Activated CD4-positive, alpha-beta T cell treated with anti-CD3 and anti-CD28 coated beads, Interleukin-2, amount 50 U/mL, for 1 hour (primary cell): ENCODE measurements at places on chromosomes 13 and 19.

DNA sequence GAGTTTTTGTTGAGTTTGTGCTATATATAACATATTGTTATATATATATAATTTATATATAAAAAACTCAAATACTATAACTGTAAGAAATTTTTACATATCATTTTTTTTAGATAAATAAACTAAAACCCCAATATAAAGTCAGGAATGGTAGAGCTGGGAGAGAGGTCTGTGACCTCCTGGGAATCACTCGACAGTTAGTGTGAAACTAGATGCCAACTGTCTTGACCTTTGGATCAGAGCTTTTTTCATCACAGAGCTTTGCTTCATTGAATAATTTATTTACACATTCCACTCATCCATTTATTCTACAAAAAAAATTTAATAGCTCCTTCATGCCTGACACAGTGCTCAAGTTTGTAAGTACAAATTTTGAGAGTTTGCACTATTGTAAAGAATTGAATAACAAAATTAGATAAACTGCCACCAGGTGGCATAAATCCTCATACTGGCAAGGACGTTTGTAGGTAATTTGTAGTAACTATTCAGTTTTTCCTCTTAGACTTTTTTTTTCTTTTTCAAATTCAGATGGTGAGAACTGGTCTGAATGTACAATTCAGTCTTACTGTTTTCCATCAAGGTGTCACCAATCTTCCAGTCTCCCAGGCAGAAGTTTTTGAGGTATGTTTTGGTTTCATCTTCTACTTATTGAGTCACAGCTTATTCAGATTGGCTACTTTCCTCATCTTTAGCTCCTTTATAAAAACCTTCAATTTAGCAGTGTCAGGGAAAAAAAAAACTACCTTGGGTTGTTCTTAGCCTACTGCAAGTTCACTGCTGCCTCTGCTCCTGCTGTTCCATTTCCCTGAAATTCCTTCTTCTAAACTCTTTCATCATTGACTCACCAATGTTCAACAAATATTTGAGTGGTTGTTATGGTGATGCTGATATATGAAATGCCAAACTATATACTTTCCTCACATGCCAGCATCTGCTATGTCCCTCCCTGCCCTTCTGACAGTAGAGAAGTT, 28.7 kb downstream of the LACC1 start:
- no peak for DNase-seq

GRCh38 chr19:17035842-17036424, 9.3 kb upstream of the CPAMD8 start:
- no peak for DNase-seq

- DNase-seq, result no peak
Observed at GRCh38 chr13:76621705-76622104, 264.5 kb downstream of the KCTD12 start.

GRCh38 chr13:64127192-64127591, 2711.5 kb upstream of the PCDH20 start:
- no peak for DNase-seq

- no peak for DNase-seq
Observed at GRCh38 chr19:6098574-6098973, 11.7 kb downstream of the RFX2 start.

GRCh38 chr13:35285677-35286076, 190.8 kb downstream of the MAB21L1 start:
- DNase-seq, result no peak

DNA sequence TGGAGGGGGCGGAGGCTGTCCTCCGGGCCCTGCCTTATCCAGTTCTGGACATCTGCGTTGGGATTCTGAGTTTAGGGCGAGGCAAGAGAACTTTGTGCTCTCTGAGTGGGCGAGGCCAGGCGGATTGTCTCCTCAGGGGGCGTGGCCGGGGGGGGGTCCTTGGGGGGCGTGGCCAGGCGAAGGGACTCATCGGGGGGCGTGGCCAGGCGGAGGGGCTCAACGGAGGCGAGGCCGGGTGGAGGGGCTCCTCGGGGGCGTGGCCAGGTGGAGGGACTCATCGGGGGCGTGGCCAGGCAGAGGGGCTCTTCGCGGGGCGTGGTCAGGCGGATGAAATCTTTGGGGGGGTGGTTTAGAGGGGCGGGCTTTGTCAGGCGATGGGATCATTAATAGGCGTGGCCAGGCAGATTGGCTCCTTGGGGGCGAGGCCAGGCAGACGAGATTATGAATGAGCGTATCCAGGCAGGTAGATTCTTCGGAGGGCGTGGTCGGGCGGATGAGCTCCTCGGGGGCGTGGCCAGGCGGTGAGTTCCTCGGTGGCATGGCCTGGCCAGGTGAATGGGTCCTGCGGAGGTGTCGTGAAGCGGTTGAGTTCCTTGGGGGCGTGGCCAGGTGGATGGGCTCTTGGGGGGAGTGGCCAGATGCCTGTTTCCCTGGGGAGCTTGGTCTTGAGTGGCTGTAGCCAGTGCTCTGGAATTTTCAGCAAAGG, 10.3 kb upstream of the CACNG7 start:
- no peak for DNase-seq

- DNase-seq, result no peak
Observed at GRCh38 chr19:13062317-13062716, 40.3 kb downstream of the LYL1 start.

- no peak for DNase-seq
Observed at GRCh38 chr13:79491715-79492114, 10.8 kb downstream of the NDFIP2 start.

GRCh38 chr19:2087621-2088100, 8.5 kb downstream of the MOB3A start:
- DNase-seq, result no peak

DNA sequence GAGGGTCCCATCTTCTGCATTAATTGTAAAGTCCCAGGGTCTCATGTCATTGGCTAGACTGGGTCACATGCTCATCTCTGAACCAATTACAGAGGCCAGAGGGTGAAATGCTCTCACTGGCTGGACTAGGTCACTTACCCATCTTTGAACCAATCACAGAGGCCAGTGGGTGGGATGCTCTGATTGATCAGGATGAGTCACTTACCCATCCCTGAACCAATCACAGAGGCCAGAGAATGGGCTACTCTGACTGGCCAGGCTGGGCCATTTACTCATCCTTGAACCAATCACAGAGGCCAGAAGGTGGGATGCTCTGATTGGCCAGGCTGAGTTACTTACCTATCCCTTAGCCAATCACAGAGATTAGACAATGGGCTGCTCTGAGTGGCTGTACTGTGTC, 5.3 kb downstream of the MISP start:
- no peak for DNase-seq

GRCh38 chr19:12133069-12133468, 7.1 kb downstream of the ZNF20 start:
- no peak for DNase-seq

DNA sequence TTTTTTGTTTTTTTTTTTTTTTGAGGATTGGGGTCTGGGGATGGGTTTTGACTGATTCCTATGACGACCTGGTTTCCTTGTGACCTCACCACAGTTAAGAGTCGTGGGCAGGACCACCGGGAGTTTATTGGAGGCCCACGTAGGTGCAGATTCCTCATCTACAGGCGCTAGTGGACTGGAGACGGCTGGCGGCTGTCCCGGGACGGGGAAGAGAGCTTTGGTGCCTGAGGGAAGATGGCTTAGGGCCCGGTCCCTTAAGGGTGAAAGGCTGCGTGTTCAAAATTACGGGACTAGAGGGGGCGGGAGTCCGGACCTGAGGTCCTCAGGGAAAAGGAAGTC, 682 bp upstream of the TEAD2 start:
- no peak for DNase-seq

DNA sequence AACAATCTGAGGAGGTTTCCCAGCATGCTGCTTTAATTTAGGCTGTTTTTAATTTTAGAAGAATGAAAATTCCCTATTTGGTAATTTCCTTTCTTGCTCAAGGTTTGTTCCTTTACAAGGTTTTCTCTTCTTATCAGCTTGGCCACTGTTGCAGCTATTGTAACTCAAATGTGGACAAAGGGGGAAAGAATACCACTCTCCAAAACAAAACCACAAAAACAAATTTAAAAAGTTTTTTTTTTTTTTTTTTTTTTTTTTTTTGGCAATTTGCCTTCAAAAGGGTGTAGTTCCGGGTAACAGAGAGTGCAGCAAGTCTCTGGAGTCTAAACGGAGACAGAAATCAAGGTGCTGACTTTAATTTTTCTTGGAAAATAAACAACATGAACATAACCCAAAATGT, 306.4 kb upstream of the ARGLU1 start:
- no peak for DNase-seq
